ENCODE measurements at places on chromosomes 16 and 17.

- DNase-seq, result no peak
Observed at GRCh38 chr17:49646391-49647255, 31.3 kb downstream of the SPOP start.

DNA sequence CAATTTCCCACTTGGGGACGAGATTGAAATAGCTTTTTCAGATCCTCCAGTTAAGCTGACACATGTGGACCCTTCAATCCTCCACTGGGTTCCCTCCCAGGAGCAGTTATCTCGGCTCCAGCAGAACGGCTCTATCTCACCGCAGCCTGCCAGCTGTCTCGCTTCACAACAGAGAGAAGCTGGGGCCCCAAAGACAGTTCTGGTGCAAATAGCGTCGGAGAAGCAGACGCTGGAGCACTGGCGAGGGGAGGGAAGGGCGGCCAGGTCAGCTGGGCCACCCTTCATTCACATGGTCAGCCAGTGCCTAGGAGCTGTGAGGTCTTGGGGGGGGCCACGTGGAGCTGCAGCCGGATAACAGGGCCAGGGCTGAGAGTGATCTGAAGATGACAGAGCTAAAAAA, 141.3 kb upstream of the SDK2 start:
- DNase-seq, result no peak

DNA sequence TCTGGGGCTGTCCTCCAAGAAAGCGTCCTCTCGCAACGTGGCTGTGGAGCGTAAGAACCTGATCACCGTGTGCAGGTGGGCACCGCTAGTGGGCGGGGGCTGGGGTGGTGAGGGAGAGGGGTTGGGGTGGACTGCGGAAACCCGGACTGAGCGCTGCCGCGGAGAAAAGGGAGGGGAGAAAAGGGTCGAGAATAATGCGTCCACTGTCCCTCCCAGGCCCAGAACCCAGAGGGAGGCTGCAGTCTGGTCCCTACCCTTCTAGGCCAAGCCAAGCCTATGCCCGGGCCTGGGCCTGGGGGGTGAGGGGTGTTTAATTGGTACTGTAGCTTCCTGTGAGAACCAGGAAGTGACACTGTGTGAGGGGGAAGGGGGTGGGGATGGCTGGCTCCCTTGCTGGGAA, 464 bp downstream of the RUNDC3A start:
- DNase-seq, result no peak

GRCh38 chr16:89407282-89407924, 83.0 kb downstream of the ANKRD11 start:
- DNase-seq, result peak; percentile 19

Data from stimulated activated naive CD4-positive, alpha-beta T cell (primary cell).